ENCODE measurements at places on chromosomes 12 and 14.

- no peak for DNase-seq
These were observed 209.2 kb downstream of the ZFP36L1 start for GRCh38 chr14:68583548-68584280.

- DNase-seq, result peak; percentile 52
These were observed 163.3 kb downstream of the ETV6 start for GRCh38 chr12:11812586-11813437.

DNA sequence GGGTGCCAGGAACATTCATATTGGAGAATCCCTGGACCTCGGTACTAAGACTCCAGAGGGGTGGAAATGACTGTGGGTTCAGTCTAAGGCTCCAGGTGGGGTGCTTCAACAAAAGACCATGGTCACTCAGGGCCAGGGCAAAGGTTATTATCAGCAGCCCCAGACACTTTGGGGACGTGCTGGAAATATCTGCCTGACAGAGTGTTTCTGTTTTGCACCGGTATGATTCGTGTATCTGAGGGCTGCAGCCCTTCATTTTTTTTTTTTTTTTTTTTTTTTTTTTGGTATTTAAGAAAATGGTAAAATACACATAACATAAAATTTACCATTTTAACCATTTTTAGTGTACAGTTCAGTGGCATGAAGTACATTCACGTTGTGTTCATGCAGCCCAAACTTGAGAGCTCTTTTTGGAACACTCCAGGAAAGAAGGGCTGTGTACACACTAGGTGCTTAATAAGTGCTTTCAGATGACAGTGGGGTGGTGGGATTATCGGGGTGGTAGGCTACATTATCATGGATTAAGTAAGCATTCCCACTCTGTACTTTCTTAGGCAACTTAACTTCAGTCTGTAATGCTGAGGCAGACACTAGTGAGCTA lies 120.3 kb downstream of the CHST11 start:
- DNase-seq, result no peak

- DNase-seq, result no peak
These were observed 142.7 kb downstream of the TTLL5 start for GRCh38 chr14:75803765-75804164.

DNA sequence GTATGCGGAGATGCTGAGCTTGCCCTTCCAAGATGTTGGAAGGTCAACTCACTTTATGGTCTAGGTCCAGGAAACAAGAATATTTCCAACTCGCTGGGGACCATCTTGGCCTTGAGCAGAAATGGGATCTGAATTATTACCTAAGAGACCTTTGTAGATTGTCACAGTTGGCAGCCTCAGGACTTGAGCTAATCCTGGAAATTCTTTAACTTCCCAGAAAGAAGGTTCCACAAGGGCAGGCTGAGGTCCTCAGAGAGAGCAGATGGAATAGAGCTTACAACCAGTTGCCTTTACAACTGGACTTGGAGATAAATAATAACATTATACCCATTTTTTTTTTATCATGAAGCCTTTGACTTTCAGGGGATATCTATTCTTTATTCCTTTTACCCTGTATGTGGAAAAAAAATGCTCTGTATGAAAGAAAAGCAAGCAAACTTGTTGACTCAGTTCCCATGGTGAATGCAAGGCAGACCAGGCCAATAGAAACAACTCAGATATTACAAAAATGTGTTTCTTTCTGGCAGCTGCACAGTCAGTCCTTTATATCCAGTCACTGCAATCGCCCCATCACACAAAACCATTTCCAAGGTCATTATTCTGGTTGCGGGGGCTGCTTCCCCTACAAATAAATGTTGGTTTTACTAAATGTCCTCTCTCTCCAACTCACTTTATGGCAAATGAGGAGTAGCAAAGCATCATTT lies 401.4 kb downstream of the ZFP36L1 start:
- peak; percentile 83 for DNase-seq

DNA sequence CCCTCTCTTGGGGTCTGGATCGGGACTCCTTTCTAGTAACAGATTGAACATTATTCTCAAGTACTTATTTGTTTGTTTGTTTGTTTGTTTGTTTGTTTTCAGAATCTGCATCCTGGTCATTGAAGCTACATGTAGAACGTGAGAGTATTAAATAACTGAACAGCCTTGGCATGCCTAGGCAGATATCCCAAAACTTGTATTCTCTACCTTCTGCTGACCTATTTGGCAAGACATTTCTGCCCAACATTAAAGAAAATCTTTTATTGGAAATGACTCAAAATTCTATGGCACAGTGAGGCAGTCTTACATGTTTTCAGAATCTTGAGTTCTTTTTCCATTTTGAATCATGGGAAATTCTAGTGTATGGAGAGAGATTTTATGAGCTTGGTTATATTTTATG lies 165.1 kb upstream of the CNOT2 start:
- no peak for DNase-seq

DNA sequence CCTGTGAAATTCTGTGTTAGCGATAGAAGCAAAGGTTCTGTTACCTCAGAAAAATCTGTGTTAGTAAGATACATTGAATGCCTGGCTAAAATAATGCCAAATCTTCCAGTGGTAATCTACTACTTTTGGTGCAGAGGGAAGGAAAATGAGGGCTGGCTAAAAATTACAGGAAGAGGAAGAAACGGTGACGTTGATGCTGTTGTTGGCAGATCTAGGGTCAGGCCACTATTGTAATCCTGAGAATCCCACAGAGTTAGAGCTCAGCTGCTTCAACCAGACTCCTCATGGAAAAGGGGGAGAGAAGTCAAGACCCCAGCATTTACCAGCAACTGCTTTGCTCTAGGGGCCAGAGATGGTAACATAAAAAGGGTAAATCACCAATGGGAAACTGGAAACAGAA lies 145.1 kb downstream of the PPM1H start:
- DNase-seq, result no peak

DNA sequence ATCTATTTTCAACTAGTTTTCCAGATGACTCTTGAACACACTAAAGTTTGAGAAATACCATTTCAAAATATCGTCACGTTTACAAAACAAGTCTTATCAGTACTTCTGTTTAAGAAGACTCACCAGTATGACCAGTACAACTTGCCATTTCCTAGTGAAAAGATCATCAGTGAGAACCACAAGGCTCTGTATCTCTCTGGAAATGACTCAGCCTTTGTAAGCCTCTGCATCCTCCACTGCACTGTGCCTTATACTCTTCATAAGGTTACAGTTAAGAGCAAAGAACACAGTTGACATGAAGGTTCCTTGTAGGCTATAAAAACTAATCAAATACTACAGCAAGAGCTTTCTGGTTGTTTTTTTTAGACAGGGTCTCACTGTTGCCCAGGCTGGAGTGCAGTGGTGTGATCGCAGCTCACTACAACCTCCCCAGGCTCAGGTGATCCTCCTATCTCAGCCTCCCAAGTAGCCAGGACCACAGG lies 5.7 kb upstream of the VTI1B start:
- DNase-seq, result peak; percentile 93

DNA sequence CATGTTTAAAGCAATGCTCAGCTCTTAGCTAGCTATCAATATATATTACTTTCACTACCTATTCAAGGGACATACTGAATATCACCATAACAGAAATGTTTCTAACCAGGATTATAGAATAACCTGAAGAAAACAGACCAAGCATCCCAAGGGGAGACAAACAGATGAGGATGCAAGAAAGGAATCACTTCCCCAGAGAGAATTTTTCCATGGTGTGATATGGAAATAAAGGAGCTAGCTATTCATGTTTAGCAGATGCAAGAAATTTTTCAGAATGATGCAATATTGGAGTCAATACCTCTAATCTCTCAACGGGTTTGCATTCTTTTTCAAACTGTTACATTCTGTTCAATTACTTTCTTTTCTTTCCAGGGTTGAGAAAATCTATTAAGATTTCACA lies 538.9 kb upstream of the FLRT2 start:
- DNase-seq, result no peak

- DNase-seq, result no peak
These were observed 1129.7 kb downstream of the LRFN5 start for GRCh38 chr14:42736408-42736807.

DNA sequence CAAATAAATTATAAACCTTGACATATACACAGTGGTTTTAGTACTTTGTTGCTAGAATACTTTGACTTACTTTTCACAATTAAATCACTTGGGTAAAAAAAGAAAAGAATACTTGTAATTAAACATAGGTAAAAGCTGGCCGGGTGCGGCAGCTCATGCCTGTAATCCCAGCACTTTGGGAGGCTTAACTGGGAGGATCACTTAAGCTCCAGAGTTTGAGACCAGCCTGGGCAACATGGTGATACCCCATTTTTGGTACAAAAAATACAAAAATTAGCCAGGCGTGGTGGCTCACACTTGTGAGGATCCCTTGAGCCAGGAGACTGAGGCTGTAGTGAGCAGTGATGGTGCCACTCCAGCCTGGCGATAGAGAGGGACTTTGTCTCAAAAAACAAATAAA lies 7.8 kb downstream of the STX2 start:
- no peak for DNase-seq

GRCh38 chr14:94728950-94729349 lies 41.0 kb downstream of the GSC start:
- DNase-seq, result no peak

DNA sequence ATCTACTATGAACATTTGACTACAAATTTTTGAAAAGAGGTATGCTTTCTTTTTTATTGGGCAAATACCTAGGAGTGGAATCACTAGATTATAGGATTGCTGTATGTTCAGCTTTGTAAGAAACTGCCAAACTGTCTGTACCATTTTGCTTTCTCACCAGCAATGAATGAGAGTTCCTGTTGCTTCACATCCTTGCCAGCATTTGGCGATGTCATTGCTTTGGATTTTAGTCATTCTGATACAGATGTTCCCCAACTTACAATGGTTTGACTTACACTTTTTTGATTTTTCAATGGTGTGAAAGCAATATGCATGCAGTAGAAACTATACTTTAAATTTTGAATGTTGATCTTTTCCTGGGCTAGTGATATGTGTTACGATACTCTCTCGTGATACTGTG lies 328.7 kb downstream of the RAD51B start:
- DNase-seq, result peak; percentile 63

Measured in GM23248 (cell line).